ENCODE measurements at places on chromosomes 12 and 14.

DNA sequence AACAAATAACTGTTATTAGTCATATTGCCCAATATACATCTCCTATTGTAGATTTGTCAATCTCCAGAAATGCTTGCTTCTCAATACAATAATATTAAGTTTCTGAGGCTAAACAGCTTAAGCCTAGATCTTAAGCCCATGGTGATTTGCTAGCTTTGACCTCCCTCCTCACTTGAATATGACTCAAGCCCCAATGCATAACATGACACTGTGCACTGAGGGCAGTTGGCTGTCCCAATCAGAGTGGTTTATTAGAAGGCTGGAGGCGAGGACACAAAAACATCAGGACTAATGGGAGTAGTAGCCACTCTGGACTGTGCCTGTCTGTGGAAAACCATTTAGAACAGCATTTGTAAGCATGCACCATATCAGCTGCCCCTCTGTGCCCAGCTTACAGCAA is 81.1 kb upstream of the GTF2A1 start:
- DNase-seq, result no peak

GRCh38 chr12:3579446-3580093 is 88.6 kb downstream of the PRMT8 start:
- DNase-seq, result no peak

GRCh38 chr12:12398026-12398859 is 41.4 kb downstream of the BORCS5 start:
- peak; percentile 9 for DNase-seq

DNA sequence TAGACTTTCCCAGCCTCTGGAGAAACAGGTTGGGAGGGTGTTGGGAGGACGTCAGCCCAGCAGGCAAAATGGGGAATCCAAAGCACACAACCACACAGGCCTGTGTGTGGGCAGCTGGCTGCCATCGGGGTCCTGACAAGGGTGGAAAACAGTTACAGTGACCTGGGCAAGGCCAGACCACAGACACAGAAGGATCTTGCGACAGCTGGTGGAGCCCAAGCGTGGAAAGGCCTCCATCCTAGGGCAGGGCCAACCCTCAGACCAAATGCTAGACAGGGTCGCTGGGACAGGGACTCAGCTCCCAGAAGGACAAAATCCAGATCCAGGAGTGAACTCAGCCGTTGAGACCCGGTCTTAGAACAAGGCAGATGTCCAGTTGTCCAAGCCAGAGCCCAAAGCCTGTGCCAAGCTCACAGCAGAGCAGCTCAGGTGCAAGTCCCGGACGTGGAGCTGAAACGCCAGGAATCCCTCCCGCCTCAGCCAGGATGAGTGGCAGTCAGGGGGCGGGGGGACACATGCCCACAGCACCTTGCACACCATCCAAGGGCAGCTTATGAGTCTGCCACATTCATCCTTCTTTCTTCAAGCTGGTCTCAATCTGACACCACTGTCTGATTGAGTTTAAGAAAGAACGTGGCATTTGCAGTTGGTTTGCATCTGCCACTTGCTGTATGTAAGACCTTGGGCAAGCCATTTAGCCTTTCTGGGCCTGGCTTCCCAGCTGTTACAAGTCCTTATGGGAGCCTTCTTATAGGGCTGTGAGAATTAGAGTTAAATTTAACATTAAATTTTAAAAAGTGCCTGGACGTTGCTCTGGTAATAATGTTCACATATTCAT is 37.6 kb downstream of the DEGS2 start:
- DNase-seq, result no peak

GRCh38 chr12:64672925-64673409 is 62.7 kb downstream of the RASSF3 start:
- peak; percentile 27 for DNase-seq

GRCh38 chr12:86293682-86294240 is 37.6 kb upstream of the MGAT4C start:
- no peak for DNase-seq

GRCh38 chr14:70640938-70641547 is 673 bp upstream of the TTC9 start:
- peak; percentile 59 for DNase-seq

DNA sequence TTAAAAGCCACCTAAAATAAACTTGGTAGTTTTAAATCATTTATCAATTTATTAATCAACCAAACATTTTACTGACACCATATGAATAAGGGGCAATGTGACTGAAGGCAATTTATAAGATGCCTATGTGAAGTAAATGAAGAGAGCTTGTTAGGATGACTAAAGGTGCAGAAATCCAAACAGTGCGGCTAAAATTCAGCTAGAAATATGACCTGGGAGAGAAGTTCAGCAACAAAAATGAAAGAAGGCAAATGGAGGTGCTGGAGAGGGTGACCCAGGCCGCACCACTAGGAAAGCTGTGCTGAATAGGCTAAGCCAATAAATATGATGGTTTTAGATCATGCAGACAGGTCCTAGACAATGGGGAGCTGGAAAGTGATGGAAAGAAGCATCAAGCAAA is 403.7 kb downstream of the BTG1 start:
- DNase-seq, result no peak

- DNase-seq, result no peak
These were observed 190.5 kb upstream of the GSC start for GRCh38 chr14:94960285-94961001.

- no peak for DNase-seq
These were observed 94.5 kb upstream of the NRXN3 start for GRCh38 chr14:78075555-78076277.

DNA sequence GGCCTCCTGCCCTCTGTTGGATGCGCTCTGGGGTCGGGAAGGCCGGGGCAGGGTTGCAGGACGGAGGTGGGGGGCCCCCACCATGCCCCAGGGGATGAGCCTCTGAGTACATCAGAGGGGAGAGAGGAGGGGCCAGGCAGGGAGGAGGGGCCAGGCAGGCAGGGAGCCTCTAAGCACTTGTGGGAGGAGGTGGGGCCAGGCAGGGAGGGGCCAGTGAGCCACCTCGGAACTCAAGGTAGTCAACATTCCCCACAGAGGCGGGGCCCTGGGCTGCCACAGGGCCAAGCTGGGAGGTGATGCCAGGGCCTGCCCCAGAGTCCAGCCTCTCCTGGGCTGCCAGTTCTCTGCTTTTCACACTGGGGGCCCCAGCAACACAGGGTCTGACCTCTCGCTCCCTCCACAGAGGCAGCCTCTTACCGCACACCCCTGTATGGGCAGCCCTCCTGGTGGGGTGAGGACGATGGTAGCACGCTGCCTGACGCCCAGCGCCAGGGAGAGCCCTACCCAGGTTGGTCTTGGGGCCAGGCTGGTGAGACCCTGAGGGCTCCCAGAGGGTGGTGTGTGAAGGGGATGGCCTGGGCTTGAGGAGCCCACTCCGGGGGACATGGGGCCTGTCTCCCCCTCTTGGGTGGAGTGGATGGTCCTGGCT is 17.4 kb downstream of the CEP170B start:
- DNase-seq, result no peak
